ENCODE measurements at places on chromosomes 7 and 10.

DNA sequence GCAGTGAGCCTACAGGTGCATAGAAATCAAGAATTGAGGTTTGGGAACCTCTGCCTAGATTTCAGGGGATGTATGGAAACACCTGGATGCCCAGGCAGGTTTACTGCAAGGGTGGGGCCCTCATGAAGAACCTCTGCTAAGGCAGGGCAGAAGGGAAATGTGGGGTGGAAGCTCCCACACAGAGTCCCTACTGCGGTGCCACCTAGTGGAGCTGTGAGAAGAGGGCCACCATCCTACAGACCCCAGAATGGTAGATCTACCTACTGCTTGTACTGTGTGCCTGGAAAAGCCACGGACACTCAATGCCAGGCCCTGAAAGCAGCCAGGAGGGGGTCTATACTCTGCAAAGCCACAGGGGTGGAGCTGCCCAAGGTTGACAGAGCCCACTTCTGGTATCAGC lies 533.5 kb downstream of the GPAM start:
- no peak for DNase-seq

- no peak for DNase-seq
Observed at GRCh38 chr7:36037121-36037662, 115.9 kb upstream of the EEPD1 start.

DNA sequence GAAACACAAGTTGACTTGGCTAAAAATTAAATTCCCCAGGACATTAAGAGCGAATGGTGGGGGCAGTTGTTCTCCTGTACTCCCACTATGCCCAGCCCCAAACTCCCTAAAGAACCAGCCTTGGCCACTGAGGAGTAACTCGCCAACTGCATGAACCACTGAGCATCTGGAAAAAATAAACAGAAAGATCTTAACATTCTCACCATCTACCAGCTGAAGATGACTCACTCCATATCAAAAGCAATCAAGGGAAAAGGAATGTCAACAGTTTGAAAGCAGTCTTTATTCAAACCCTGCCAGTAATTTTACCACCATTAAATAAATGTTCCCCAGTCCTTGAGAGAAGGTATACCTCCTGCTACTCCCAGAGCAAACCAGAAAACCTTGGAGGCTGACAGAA lies 45.4 kb downstream of the CTTNBP2 start:
- no peak for DNase-seq

- no peak for DNase-seq
Observed at GRCh38 chr7:1895664-1896515, 225.8 kb downstream of the ELFN1 start.

- no peak for DNase-seq
Observed at GRCh38 chr10:48215486-48216203, 58.9 kb downstream of the FRMPD2 start.

DNA sequence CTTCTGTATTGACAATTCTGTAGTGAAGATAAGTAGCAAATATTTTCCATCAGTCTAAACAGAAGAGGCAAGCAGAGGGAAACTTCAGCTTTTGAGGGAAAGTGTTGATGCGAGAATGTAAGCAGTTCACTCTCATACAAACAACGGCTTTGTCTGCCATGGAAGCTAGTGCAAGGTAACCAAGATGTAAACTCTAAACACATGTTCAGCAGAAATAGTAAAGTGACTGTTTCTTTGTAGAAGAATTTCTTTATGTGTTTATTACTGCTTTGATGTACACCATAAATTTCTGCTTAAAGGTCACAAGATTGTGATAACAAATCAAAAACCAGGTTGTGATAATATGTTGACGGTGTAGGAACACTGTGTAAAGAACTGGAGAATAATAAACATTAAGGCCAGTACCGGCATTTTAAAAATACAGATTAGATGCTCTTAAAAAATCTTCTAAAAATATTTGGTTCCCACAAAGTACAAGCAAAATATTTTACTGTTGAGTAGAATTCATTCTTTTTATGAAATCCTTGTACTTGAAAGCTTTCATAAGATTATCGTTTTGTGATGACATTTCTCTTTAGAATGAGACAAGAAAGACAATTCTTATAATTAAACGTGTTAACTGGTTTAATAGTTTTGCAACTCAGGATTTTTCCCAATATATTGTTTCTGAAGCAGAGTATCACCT lies 34.2 kb downstream of the SEMA3C start:
- no peak for DNase-seq

DNA sequence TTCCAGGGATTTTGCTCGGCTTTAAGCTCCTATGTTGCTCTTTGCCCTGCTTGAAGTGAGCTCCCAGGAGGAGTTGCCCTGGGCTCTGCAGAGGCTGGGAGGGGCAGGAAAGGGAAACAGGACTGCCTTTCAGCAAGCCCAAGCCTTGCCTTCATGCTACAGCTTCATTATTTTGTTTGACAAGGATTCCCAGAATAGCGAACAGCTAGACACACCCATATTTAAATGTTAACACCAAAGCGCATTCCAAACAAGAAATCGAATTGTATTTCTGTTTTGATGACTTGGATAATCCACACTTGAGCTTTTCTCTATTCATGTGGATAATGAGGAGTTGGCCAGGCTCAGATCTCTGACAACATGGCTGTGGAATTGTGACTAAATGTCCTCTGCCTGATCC lies 6.3 kb downstream of the KIAA1217 start:
- DNase-seq = no peak

DNA sequence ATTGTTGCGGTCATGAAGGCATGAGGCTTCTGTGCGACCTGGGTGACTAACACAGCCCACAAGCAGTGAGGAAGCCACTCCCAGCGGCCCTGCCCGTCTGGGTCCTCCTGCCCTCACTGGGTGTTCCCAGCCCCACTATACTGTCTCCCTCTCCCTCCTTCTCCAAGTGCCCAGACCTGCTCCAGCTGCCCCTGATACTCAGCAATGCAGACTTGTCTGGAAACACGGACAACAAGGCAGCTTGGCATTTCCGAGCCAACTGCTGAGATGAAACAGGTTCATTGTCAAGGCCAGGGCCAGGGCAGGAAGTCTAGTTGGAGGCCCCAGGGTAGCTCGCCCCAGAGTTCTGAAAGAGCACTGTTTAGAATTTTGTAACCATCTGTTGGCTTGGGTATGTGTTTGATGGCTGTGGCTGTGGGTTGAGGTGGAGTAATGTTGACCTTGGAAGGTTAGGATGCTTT lies 95.7 kb downstream of the RBM20 start:
- DNase-seq = peak; percentile 6

GRCh38 chr10:125231116-125231812 lies 70.9 kb upstream of the CTBP2 start:
- no peak for DNase-seq

GRCh38 chr10:126243971-126244370 lies 144.3 kb downstream of the ADAM12 start:
- DNase-seq = no peak

GRCh38 chr7:44440577-44441078 lies 49.8 kb downstream of the NUDCD3 start:
- DNase-seq = no peak

DNA sequence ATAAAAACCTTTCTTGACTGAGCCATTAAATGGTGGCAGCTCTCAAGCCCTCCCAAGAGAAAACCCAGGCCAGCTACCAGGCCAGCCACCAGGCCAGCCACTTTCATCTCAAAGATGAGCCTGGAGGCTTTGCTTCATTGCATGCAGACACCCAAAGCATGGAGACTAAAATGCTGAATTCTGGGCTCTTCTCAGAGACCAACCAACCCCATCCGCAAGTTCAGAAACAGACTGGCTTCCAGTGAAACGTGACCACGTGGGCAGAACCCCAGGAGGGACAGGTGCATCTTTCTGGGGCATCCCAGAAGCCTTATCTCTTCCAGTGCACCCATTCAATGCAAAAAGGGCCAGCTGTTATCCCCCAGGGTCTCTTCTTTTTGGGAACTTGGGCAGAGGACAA lies 20.9 kb downstream of the CHST15 start:
- no peak for DNase-seq

GRCh38 chr7:121334875-121335648 lies 6.3 kb downstream of the WNT16 start:
- DNase-seq = no peak

- no peak for DNase-seq
Observed at GRCh38 chr10:28147706-28148105, 148.8 kb upstream of the ODAD2 start.

GRCh38 chr7:23356726-23357125 lies 57.6 kb downstream of the MALSU1 start:
- DNase-seq = no peak

DNA sequence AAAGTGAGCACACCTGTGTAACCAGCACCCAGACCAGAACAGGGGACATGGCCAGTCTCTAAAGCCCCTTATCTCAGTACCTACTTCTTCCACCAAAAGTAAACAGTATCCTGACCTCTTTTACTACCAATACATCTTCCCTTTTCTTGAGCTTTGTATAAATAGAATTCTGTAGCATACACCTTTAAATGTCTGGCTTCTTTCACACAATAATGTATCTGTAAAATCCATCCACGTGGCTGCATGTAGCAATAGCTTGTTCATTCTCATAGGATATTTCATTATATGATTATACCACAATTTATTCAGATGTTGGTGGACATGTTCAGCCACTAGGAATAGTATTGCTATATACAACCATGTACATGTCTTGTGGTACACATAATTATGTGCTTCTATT lies 40.6 kb downstream of the BTBD16 start:
- DNase-seq = no peak

GRCh38 chr7:139629392-139630082 lies 106.1 kb downstream of the CLEC2L start:
- DNase-seq = no peak

DNA sequence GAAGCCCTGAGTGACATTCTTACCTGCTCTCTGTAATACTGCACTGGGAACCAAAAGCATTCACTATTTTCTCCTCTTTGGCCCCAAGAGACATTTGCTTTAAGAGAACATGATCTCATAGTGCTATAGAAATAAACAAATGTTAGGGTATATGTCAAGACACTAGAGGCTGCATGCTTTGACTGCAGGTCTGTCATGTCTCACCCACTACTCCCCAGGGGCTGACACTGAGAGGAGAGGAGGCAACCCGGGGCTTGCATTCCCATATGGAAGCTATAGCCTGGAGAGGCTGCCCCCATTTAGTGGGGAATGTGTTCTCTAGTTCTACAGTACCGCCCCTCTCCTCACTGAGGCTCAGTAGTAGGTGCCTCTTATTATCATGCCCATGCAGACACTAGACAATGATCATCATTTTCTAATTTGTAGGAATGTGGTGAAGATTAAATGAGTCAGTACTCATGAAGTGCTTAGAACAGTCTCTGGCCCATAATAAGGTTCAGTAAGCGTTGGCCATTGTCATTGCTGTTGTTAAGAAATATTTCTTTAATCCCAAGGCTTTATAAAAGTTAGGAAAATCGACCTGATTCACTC lies 4.9 kb upstream of the SLF2 start:
- no peak for DNase-seq

GRCh38 chr7:90250601-90251303 lies 5.8 kb downstream of the CFAP69 start:
- no peak for DNase-seq

DNA sequence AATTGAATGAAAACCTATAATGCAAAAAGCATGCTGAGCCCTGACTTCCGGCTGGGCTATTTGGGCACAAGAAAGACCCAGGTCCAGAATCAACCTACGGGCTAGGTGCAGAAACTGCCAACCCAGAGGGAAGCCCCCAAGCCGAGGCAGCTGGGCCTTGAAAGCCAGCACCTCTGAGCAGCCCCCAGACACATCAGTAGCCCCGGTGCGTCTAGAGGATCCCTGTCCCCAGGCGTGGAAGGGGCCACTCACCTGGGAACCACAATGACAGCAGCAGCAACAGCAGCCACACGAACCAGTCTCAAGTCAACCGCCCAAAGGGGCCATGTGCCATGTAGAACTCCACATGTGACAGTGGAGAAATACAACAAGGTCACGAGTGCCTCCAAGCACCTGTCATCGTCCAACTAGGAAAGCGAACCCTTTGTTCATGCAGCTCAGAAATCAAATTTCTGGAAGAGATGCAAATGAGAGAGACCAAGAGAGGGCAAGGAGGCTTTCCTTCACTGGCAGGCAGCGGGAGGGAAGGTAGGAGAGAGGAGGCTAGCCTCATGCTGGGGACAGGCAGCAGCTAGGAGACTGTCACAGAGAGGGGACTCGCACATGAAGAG lies 57.5 kb upstream of the CHST15 start:
- no peak for DNase-seq

GRCh38 chr7:1569016-1569415 lies 816 bp downstream of the PSMG3 start:
- DNase-seq = no peak

- DNase-seq = no peak
Observed at GRCh38 chr7:65731562-65732035, 141.3 kb upstream of the VKORC1L1 start.

GRCh38 chr7:130371046-130371445 lies 9.2 kb upstream of the CPA1 start:
- no peak for DNase-seq

GRCh38 chr10:72080042-72080975 lies 8.0 kb downstream of the SPOCK2 start:
- no peak for DNase-seq

GRCh38 chr7:25659841-25660240 lies 431.6 kb upstream of the NPVF start:
- DNase-seq = no peak

GRCh38 chr10:4824791-4825310 lies 1.2 kb upstream of the AKR1E2 start:
- no peak for DNase-seq

- no peak for DNase-seq
Observed at GRCh38 chr7:44965441-44965903, 13.3 kb downstream of the MYO1G start.

DNA sequence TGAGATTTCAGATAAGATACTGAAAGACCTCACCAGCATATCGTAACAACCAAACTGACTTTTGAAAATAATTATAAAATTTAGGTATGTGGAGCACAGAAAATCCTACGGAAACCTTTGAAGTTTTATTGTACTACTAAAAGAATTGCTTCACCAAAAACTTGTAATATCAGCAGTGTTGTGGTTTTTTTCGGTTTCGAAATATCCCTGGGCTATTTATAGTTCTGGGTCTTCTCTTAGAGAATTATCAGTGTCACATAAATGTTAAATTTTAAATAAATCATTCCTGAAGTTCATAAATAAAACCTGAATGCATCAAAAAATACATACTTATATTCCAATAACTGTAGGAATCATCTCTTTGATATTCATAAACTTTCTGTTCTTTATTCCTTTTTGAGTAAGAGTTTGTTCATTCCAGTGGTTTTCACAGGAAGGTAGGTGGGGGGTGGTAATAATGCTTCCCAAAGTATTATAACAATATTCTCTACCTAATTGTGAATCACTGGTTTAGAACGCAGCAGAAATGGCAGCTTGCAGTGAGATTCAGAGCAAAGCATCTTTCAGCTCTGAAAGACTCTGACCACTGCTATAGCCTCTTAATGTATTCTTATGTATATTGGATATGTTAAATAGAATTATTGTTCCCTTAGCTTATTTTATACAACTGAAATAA lies 60.2 kb downstream of the ZNF277 start:
- no peak for DNase-seq

GRCh38 chr7:154427533-154427932 lies 375.3 kb downstream of the DPP6 start:
- no peak for DNase-seq

Measured in effector CD4-positive, alpha-beta T cell (primary cell).